Esophagus squamous epithelium (tissue), 5 donors: ENCODE measurements at places on chromosomes 11 and 22. TPM values are rescaled to one million over a fixed set of nuclear protein-coding genes. Genes with fewer than 3 reads are reported as not detected.

The OR8A1 gene
- total RNA-seq: not detected

The SELENOM gene
- total RNA-seq: 104 TPM

The BTBD18 gene
- not detected for total RNA-seq

DNA sequence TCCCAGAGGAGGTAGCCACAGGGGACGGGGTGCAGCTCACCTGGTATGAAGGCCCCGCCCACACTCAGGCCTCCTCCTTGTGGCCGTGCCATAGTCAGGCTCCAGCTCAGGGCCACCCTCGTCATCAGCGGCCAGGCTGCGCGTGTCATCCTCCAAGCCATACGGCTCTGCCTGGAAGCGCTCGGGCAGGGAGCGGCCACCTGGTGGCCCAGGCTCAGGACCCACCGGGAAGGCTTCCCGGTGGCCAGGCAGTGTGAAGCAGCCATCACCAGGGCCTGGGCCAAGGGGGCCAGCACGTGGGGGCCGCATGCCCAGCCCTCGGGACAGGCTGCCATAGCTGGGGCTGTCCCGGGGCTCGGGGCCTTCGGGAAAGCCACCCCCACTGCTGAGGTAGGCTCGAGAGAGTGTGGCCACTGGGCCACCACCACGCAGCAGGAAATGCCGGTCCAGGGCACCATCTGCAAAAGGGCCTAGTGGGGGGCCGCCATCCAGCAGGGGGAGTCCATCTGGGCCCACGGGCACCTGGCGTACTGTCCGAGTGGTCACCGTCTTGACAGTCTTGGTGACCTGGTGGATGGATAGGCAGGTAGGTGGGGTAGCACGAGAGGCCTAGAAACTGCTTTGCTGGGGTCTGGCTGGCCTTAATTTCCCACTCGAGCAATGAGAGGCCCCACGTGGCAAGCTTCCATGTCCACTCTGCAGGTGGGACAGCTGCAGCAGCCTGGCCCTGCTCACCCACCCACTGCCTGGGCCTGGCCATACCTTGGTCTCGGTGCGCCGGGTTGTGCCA, 35.3 kb downstream of the ARVCF start:
- DNase-seq: no peak

- DNase-seq: no peak
Observed at GRCh38 chr11:134330611-134331353, 1.0 kb upstream of the GLB1L2 start.
